Aorta (tissue), 5 donors: ENCODE measurements at places on chromosomes 5 and 9. TPM values are rescaled to one million over a fixed set of nuclear protein-coding genes. Genes with fewer than 3 reads are reported as not detected.
A peak's percentile ranks its signal among the peaks of the same experiment; 100 is the strongest.

DNA sequence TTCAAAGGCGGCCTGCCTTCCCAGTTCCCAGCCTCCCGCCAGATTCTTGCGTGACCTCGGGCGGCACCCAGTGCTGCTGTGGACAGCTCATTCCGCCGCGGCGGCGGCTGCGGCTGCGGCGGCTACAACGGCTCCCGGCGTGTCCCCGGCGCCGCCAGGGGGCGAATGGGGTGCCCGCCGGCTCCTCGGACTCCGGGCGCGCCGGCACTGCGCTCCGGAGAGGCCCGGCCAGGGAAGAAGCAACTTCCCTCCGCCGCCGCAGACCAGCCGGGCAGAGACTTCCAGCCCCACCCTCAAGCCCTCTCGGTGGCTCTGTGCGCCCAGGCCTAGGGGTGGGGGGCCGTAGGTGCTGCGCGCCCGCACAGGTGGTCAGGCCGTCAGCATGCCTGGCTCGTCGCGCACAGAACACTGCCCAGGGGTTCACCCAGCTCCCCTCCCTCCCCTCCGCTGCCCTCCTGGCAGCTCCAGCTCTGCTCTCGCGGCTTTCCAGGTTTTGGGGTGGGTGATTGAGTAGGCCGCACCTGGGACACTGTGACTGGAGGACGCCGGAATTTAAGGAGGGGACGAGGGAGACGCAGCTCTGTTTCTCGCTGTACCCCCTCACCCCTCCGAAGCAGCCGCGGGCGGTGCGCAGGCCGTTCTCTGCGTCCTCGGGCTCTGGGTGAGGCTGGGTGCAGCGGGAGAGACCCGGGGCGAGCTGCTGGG lies 20.2 kb downstream of the IGIP start:
- peak; percentile 93 for DNase-seq

DNA sequence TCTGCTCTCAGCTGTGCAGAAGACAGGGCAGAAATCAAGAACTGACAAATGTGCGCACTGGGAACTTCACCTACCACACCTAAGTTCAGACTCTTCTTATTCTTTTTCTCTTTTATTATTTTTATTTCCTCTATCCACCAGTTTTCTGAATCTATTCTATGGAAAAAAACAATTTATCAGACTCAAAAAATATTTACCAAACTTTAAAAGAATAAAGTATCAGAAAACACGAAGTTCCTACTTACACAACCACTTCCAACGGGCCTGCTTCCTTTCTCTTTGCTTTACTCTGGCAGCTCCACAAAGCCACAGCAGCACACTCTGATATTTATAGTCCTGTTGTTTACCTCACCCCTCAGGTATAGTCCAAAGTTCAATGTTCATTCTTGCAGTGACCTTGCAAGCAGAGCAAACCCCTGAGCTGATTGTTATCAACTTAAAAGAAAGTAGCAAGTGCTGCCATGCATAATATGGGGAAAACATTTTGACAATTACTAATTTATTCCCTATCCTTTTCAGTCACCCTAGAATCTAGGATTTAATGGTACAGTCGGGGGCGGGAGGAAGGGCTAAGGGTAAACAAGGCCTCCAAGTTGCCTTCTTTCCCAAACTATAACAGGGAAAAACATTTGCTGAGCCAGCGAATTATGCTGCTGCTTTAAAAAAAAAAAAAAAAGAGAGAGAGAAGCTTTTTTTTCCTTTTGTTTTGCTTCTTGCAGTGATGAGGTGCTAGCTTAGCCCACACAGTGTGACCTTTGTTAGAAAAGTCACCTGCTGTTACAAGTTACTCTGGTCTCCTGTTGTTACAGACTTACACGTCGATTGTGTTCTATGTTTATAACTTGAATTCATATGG lies at the start of gene SELENOP:
SELENOP (minus strand) TSS at position 302 of the 856 bp plus-strand sequence. CDS start 3,539 bp downstream, outside the sequence.
- peak; percentile 61 for DNase-seq

DNA sequence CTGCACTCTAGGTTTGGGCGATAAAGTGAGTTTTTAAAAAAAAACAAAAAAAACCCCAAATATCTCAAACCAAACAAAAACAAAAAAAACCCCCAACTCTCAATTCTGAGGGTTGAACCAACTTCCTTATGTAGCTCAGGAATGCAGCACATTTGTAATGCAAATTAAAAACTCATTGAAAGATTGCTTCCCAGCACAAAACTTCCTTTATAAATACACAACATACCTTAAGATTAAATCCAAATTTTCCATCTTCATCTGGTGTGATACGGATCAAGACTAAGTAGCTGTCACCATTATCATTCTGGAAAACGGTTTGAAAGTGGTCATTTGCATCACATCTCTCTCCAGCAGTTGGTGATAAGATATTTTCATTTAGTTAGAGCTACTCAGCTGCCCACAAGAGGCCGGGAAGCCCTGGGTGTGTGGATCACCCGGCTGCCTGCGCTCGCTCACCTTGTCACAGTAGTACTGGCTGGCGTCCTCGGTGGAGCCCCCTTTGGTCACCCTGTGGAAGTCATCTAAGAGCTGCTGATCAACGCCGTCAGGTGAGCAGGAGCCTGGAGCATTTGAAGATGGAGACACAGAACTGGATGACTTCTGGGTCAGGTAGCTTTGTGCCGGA lies 88.2 kb downstream of the PTPN3 start:
- no peak for DNase-seq

DNA sequence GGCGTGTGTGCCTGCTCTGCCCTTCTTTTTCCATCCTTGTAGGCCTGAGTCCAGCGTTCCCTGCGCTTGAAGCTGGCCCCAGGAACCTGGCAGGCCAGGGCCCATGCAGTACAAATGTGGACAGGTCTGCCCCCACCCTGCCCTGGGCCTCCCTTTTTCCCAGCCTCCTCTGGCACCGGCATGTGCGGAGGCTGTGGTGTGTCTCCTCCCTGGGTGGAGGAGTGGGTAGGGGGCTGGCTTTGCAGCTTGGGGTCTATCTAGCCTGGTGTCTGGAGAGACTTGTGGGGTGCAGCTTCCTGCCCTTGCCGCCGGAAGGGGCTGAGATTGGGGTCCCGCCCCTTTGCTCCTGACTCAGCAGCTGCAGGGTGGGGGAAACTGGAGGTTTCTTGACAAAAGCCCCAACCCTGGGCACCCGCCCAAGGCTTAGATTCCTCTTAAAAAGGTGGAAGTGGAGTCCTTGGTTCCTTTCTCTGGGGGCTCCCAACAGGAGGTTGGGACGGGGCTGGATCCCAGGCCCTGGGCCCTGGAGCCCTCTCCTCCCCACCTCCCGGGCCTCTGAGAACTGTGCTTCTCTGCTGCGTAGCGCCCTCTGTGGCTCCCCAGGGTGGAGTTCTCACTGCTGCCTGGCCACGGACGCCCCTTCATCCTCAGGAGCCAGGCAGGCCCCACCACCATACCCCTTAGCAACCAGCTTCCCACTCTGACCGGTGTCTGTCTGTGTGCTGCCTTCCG lies 18.0 kb downstream of the RXRA start:
- no peak for DNase-seq

Gene TMEM174
- polyA plus RNA-seq, result not detected

Gene GRM6
- not detected for polyA plus RNA-seq

Gene PCDHAC2
- polyA plus RNA-seq, result 0.49 TPM

Gene ORM2
- not detected for polyA plus RNA-seq

Gene SLC4A9
- not detected for polyA plus RNA-seq

Gene GRIN3A
- not detected for polyA plus RNA-seq

Gene BTNL3
- not detected for polyA plus RNA-seq

Gene AJM1
- 0.63 TPM for polyA plus RNA-seq

Gene RNF224
- 0.25 TPM for polyA plus RNA-seq
